Endothelial cell of coronary artery (primary cell): ENCODE measurements at places on chromosomes 2 and 18. TPM values are rescaled to one million over a fixed set of nuclear protein-coding genes. Genes with fewer than 3 reads are reported as not detected.

GPR75 gene
- total RNA-seq: 0.99 and 1.3 TPM in 2 replicates

NEUROD1 gene
- total RNA-seq: not detected in 2 replicates

PRPF40A gene
- 115 and 145 TPM in 2 replicates for total RNA-seq

LIMS3 gene
- 10.1 and 28.2 TPM in 2 replicates for total RNA-seq

REG3G gene
- not detected in 2 replicates for total RNA-seq

GALNT5 gene
- total RNA-seq: under 0.01 and 6.4 TPM in 2 replicates

OR6B2 gene
- total RNA-seq: not detected in 2 replicates
